Glutamatergic neuron (in vitro differentiated cells): ENCODE measurements at places on chromosomes 2 and 18. TPM values are rescaled to one million over a fixed set of nuclear protein-coding genes. Genes with fewer than 3 reads are reported as not detected.

ABCB11 gene
- not detected for total RNA-seq

OSR1 gene
- 0.42 TPM for total RNA-seq

POLR1B gene
- total RNA-seq = 13.9 TPM

DNA sequence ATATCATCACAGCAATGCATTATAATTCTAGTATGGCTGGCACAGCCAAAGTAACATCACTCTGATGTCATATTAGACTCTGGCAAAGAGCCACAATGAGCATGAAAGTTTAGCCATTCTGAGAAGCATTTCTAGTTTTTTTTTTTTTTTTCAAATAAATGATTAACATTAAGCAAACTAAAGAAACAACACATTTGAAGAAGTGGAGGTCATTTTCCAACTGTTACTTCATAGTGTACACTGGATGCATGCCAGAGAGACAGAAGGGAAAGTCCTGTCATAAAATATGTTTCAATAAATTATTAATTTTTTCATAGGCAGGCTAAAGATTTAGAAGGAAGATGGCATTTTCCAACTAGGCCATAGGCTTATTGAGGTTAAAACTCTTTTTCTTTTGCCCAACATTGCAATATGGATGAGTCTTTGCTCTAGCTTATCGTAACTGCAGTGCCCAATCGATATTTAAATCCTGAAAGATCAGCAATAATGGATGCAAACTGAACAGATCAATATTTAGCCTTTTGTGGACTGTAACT is 1630.4 kb upstream of the ACVR2A start:
- H3K4me3 ChIP-seq = no peak overlapping the region
- H3K27ac ChIP-seq = no peak overlapping the region
- H3K4me1 ChIP-seq = peaks cover 2% of the 10 kb centered on the region

DNA sequence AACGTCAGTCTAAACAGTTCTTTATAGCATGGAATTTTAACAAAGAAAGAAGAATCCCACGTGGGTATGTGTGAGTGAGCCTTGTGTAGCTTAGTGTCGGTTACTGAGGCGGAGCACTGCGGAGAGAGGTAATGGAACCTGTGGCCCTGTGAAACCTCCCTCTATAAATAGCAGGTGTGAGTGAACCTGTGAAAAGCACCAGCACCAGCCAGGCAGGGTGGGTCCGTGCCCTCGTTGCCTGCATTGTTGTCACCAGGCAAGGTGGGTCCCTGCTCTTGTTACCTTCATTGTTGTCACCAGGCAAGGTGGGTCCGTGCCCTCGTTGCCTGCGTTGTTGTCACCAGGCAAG is 4.7 kb downstream of the CTDP1 start:
- no peak overlapping the region for H3K27ac ChIP-seq
- H3K27me3 ChIP-seq = peaks cover 3% of the 10 kb centered on the region
- DNase-seq = no peak
- peaks cover 6% of the 10 kb centered on the region for H3K36me3 ChIP-seq

DNA sequence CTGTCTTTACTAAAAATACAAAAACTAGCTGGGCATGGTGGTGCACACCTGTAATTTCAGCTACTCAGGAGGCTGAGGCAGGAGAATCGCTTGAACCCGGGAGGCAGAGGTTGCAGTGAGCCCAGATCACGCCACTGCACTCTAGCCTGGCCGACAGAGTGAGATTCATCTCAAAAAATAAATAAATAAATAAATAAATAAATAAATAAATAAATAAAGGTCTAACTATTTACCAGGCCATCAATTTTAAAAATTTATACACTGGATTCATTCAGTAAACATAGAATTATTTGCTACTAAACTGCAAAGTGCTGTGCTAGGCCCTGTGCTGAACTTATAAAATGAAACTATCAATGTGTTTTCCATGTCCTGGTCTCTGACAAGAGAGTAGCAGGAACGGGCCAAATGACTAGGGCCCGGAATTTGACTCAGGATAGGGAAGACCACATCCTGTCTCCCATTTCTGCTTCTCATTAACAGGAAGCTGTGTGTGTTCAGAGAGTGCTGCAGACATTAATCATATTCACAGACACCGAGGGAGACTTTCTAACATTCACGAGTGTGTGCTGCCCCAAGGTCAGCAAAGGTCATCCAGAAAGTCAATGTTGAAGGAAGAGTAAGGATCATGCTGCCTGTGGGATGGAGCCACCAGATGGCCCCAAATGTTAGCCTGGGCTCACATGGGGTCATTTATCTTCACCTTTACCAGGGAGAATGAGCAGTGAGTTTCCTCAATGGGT is 95.8 kb downstream of the SPP2 start:
- peaks cover 5% of the 10 kb centered on the region for H3K27me3 ChIP-seq
- peaks cover 6% of the 10 kb centered on the region for H3K4me1 ChIP-seq
- H3K4me3 ChIP-seq = no peak overlapping the region
- H3K36me3 ChIP-seq = no peaks in the 10 kb centered on the region

- DNase-seq = peak; percentile 24
- H3K4me1 ChIP-seq = peaks cover 35% of the 10 kb centered on the region
- peaks cover 3% of the 10 kb centered on the region for H3K27me3 ChIP-seq
Measured at GRCh38 chr18:27713738-27714095, 463.2 kb downstream of the CDH2 start.

GRCh38 chr2:150994076-150994475 is 267.6 kb downstream of the RBM43 start:
- peaks cover 3% of the 10 kb centered on the region for H3K4me1 ChIP-seq
- no peak overlapping the region for H3K4me3 ChIP-seq
- H3K27ac ChIP-seq = no peak overlapping the region
- no peaks in the 10 kb centered on the region for H3K36me3 ChIP-seq
- DNase-seq = no peak

DNA sequence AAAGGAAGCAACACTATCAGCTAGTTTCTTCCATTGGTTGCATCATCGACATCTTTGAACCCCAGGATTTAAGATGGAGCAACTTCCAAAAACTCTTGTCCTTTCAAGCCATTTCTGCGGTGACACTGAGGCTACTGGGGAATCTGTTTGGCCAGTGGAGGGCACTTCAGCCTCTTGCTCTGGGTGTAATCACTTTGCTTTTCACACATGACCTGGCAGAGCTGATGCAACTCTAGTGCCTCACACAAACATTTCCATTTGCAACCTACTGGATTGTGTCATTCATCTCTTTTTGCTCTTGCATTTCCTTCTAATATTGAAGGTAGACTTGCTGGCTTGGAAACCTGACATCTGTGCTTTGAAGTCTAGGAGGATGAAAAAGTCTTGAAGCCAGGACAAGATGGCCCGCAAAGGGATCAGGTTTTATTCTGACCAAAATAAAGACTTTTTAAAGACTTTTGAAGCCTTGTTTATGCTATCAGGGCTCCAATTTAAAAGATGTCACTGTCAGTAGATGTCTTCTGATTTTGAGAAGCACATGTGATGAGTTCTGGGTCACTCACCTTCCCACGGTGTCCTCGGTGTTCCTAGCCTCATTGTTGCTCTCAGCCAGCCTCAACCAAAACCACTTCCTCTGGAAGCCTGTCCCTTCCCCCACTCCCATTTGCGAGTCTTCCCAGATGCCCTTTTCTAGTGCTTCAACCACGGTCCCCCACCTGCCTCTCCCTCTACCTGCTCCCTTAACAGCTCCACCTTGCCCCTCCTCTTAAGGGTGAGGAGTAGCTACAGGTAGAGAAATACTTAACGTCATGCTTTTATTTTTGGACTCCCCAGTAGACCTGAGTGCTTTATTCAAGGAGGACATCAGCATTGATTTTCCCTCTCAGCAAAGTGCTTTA is 69.7 kb upstream of the KCNE4 start:
- peak overlapping the region; percentile 87 for H3K27ac ChIP-seq
- H3K4me3 ChIP-seq = no peak overlapping the region
- no peak for DNase-seq
- no peaks in the 10 kb centered on the region for H3K27me3 ChIP-seq
- H3K36me3 ChIP-seq = peaks cover 7% of the 10 kb centered on the region
- H3K4me1 ChIP-seq = no peaks in the 10 kb centered on the region

DNA sequence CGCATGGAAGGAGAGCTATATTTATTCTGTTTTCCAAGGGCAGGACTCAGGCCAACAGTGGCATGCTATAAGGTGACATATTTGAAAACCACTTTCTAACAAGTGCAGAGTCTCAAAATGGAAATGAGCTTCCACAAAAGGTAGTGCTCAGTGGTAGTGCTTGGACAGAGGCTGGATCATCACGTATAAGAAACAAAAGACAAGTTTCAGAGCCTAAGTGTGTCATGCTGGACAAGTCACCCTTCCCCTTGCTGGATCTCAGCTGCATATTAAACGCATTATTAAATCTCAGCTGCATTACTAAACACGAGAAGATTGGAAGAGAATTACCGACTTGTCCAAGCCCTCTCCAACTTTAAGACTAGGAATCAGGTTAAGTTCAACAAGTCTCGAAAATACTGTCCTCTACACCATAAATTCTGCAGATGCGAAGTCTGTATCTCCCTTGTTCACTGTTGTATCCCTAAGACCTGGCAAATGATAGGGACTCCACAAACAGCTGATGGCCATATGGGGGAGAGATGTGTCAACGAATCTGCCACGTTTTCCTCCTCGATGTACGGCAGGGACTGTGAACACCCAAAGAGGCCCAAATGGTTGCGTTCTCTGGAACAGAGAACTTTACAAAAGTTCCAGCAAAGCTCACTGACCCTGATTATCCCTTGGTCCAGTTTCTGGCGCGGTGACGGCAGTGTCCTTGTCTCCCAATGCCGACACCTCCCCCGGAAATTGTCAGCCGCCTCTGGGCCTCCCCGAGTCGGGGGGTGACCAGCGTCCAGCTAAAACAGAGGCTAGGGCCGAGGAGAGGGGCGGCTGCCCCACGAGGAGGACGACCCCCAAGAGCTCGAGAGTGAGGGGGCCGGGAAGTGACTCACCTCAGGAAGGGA is 611 bp downstream of the NOL10 start:
- H3K4me1 ChIP-seq = no peaks in the 10 kb centered on the region
- no peak overlapping the region for H3K4me3 ChIP-seq
- no peak overlapping the region for H3K27ac ChIP-seq
- H3K36me3 ChIP-seq = no peaks in the 10 kb centered on the region

- no peaks in the 10 kb centered on the region for H3K36me3 ChIP-seq
- H3K27me3 ChIP-seq = peaks cover 5% of the 10 kb centered on the region
- H3K27ac ChIP-seq = no peak overlapping the region
- peak overlapping the region; percentile 69 for H3K4me3 ChIP-seq
- peaks cover 15% of the 10 kb centered on the region for H3K4me1 ChIP-seq
Measured at GRCh38 chr2:25339791-25340180, 1.9 kb downstream of the DNMT3A start.

DNA sequence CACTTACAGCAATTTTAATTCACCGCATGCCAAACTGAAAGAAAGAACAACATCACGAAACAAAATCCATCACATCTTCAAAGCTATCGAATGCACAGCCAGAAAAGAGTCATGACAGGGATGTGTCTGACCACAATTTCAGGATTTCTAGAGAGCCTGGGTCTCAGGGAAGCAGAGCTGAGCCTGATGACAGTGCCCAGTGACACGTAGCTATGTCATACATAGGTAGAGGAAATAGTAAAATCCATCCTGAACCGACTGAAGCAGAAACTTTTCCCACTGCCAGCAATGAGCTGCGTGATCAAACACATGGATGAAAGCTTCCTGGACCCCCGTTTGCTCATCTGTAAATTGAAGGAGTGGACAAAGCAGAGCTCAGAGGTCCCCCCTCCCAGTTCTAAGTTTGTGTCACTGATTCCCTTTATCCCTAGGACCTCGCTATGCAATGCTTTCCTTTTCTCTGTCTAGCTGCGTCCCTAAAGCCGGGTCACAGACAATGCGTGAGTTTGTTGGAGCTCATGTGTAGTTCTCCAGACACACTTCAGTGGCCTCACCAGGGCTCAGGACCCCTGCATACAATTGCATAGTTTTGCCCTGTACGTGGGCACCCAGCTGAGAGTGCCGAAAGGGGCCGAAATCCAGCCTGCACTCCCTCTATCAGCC is 37.6 kb downstream of the CCBE1 start:
- no peak overlapping the region for H3K4me3 ChIP-seq
- H3K27ac ChIP-seq = no peak overlapping the region
- DNase-seq = no peak
- peaks cover 3% of the 10 kb centered on the region for H3K27me3 ChIP-seq
- no peaks in the 10 kb centered on the region for H3K4me1 ChIP-seq
- no peaks in the 10 kb centered on the region for H3K36me3 ChIP-seq
